Right atrium auricular region (tissue), 2 donors: ENCODE measurements at places on chromosomes 3 and 15. TPM values are rescaled to one million over a fixed set of nuclear protein-coding genes. Genes with fewer than 3 reads are reported as not detected.

- no peak for DNase-seq
Measured at GRCh38 chr3:55271549-55271948, 215.6 kb downstream of the WNT5A start.

DNA sequence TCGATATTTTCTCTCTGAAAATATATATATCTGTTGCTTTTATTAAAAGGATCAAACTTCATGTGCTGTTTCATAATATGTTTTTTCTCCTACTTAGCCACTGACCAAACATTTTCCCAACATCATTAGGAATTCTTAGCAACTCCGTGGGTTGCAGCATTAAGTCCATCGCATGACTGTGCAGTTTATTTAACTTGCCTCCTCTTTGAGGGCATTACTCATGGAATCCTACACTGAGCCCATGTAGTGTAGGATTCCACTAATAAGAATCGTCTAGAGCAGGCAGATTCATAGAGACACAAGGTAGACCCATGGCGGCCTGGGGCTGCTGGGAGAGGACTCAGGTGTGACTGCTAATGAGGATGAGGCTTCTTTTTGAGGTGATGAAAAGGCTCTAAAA lies 49.3 kb downstream of the CMTM6 start:
- DNase-seq: no peak

A4GNT gene
- not detected for total RNA-seq

ARID3B gene
- 1.8 TPM for total RNA-seq

- no peak for DNase-seq
Measured at GRCh38 chr3:151394611-151395010, 10.1 kb upstream of the P2RY12 start.

DNA sequence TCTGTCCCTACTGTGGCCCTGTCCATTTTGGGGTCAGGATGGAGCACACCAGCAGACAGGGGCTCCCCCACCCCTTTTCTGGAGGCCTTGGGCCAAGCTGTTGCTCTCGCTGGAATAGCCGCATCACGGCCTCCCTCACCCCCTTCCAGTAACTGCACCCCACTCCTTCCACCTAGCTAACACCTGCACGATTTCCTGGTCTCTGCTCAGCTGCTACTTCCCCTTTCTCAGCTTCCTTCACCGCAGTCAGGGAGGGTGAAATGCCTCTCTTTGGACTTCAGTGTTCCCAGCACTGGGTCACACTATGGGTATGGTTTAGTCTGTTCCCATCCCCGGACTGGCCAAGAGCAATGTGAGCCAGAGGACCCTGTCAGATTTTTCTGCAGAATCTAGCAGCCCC lies 400.2 kb downstream of the MCTP2 start:
- DNase-seq: no peak

GRCh38 chr3:98972720-98973119 lies 71.2 kb upstream of the DCBLD2 start:
- DNase-seq: no peak

DNA sequence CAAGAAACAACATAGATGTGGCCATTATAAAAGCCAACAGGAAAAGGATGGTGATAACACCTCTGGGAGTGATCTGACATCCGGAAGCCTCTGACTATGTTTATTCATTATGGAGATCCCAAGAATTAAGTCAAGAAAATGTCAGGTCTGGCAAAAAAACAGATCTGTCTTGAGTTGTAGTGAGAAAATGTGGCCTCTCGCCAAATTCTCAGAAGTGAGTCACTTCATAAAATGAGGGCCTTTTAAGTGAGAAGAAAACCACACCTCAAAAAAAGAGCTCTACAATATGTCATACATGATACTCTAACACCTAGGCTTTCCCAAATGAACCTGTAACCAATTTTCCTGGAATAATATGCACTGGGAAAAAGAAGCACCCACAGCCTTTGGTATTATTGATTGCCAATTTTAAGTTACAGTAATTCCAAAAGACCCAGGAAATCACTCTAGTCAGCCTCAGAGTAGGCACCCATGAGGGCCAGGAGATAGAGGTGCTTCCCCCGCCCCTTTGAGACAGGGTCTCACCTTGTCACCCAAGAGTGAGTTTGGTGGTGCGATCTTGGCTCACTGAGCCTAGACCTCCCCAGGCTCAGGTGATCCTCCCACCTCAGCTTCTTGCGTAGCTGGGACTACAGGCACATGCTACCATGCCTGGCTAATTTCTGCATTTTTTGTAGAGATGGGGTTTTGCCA lies 38.0 kb downstream of the CCR3 start:
- DNase-seq: no peak
